NCI-H526 (cell line): ENCODE measurements at places on chromosomes 16 and 17.
A peak's percentile ranks its signal among the peaks of the same experiment; 100 is the strongest.

DNA sequence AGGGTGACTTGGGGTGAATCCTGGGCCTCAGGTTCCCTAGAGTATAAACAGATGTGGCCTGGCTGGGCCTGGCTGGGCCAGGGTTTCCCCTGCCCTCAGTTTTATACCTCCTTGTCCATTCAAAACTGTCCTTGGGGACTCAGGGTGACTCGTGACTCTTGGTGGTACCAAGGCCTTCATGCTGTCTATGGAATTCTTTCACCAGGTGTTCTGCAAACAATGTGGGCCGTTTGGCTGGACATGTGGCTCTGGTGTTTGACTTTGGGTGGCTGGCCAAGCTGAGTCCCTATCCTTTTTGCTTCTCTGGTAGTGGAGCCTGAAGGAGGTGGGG lies 3.3 kb downstream of the GPT2 start:
- DNase-seq = no peak

DNA sequence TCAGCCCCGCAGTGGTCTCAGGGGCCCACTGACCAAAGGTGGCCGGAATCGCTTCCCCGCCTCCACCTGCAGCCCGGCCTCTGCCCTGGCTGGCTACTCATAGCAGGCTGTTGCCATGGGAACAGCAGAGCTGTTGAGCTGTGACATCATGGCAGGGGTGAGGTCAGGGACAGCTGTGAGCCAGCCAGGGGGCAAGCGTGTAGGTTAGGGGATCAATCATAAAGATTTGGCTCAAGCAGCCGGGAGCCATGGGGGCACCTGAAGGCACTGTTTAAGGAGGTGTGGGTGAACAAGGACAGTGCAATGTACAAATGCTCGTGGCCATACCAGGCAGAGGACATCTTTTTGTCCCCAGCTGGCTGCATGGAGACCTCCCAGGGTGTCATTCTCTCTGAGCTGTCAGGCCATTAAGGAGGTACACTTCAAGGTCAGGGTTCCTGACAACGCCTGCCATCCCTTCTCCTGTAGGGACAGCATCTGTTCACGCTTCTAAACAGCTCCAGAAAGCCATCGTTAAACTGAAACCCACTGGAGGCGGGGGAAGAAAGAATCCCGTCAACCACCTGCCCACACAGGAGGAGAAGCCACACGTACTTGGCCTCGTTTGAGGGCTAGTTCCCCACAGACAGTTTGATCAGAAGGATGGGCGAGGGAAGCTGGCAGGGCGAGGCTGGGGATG lies at the start of gene CEP295NL:
CEP295NL (minus strand) TSS at position 101 of the 679 bp plus-strand sequence. CDS start 1,373 bp downstream, outside the sequence.
- no peak for DNase-seq

DNA sequence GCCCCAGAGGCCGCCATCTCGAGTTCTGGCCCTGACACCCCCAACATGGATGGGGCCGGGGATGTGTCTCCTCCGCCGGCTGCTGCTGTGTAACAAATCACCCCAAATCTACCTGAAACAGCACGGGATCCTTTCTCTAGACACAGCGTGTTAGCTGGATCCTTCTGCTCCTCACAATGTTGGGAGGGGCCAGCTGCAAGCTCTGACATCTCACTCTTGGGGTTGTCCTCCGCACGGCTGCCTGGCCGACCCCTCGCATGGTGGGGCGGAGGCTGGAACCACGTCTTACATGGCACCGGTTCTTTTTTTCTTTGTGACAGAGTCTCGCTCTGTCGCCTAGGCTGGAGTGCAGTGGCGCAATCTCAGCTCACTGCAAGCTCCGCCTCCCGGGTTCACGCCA lies 11.6 kb upstream of the DEF8 start:
- no peak for DNase-seq

DNA sequence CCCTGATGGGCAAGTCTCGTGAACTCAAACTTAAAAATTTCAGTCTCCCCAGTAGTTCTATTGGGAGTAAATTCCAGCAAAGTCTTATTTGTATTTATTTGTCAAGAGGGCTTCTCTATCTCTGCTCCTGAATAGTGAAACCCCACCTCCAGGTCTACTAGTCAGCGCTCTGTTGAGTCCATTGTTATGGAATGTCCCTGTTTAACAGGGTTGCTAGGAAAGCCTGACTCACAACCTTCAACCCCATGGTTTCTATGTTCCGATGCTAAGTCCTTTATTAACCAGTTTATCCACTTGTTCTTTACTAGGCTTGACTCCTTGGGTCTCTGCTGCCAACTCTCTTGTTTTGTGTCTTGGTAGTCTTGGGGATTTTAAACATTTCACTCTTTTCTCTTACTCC lies 250.7 kb upstream of the MYOCD start:
- no peak for DNase-seq

DNA sequence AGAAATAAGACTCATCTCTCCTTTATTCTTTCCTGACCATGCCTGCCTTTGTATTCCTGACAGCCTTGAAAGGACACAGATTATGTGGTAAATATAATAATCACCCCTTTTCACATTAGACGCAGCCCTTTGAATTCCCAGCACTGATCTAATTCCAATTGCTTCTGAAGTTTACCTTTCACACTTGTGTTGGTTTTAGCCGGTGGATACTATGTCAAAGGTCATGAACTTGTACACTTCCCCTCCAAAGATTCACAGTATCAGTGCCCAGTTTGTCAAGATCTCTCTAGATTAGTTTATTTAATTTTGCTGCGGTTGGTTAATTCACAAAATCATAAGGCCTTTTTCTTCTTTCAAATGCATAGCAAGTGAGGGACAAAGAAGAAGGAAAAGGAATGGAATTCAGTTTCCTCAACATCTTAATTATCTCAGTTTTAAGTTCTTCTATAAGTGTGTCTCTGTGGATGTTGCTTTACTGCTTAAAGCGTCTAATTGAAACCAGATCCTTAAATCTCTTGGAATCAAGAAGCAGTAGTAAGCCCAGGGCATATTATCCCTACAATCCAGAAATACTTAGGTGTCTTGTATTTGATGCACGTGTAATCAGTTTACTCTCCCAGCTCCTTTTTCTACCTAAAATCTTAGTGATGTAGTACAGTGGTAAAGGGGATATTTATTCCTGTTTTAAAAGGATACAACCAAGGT lies 174.3 kb upstream of the TBX2 start:
- no peak for DNase-seq

GRCh38 chr16:48435906-48436305 lies 50.7 kb upstream of the SIAH1 start:
- DNase-seq = no peak

DNA sequence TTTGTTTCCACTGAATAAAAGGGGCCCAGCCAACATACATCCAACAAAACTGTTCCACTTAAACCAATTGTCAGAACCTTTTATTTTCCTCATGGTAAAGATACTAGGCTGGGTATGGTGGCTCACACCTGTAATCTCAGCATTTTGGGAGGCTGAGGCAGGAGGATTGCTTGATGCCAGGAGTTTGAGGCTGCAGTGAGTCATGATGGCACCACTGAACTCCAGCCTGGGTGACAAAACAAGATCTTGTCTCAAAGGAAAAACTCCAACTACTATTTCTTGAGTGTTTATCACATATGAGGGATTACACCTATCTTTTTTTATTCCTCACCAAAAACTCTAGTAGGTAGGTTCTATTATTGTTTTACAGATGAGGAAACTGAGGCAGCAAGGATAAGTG lies 4.7 kb upstream of the PSMC5 start:
- DNase-seq = no peak

DNA sequence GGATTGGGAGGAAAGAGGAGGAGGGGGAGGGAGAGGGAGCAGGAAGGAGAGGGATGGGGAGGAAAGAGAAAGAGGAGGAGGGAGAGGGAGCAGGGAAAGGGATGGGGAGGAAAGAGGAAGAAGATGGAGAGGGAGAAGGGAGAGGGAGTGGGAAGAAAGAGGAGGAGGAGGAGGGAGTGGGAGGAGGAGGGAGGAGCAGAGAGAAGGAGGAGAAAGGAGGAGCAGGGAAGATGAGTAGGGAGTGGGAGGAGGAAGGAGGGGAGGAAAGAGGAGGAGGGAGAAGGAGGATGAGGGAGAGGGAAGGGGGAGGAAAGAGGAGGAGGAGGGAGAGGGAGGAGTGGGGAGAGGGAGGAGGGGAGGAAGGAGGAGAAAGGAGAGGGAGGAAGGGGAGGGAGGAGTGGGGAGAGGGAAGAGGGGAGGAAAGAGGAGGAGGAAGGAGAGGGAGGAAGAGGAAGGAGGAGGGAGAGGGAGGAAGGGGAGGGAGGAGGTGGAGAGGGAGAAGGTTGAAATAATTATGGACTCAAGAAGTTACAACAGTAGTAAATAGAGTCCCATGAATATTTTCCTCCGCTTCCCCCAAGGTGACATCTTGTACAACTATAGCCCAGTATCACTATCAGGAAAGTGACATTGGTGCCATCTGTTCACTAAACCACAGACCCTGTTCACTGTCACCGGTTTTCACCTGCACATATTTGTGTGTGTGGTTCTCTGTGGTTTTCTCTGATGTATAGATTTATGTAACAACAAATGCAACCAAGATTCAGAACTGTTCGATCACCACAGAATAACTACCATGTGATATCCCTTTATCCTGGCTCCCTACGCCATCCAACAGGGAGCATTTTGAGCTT lies 325.3 kb upstream of the EEF2KMT start:
- no peak for DNase-seq

- DNase-seq = peak; percentile 99
Observed at GRCh38 chr17:57662644-57663308, 82.3 kb downstream of the CCDC182 start.

GRCh38 chr17:80457236-80457856 lies 19.1 kb downstream of the NPTX1 start:
- no peak for DNase-seq

GRCh38 chr17:75894049-75894733 lies 2.6 kb downstream of the TRIM65 start:
- DNase-seq = no peak

GRCh38 chr17:82592767-82593589 lies 55.3 kb downstream of the WDR45B start:
- DNase-seq = peak; percentile 97

GRCh38 chr16:85926370-85926769 lies 27.4 kb downstream of the IRF8 start:
- no peak for DNase-seq

- DNase-seq = no peak
Observed at GRCh38 chr16:74874123-74874522, 99.5 kb upstream of the FA2H start.

DNA sequence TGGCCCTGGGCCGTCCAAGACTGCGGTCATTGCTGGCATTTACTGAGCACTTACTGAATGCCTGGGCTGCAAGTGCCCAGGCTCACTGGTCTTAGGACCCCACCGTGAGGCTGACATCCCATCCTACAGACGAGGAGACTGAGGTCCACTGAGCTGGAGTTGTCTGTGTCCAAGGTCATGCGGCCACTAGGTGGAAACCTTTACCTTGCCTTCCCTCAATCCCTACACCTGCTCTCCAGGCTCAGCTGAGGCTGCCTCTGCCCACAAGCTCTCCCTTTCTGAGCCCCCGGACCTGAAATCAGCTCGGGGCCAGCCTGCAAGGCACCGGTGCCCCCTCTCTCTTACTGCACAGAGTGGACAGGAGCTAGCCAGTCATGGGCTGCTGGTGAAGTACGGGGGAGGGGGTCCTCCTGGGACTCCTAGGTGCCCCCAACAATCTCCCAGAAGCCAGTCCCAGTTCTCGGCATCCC lies 1.5 kb downstream of the CASKIN1 start:
- DNase-seq = peak; percentile 71

- no peak for DNase-seq
Observed at GRCh38 chr16:76985392-76986045, 205.5 kb upstream of the MON1B start.

GRCh38 chr16:12627394-12627793 lies 176.3 kb downstream of the CPPED1 start:
- no peak for DNase-seq

- DNase-seq = no peak
Observed at GRCh38 chr17:14125518-14126137, 56.3 kb downstream of the COX10 start.

DNA sequence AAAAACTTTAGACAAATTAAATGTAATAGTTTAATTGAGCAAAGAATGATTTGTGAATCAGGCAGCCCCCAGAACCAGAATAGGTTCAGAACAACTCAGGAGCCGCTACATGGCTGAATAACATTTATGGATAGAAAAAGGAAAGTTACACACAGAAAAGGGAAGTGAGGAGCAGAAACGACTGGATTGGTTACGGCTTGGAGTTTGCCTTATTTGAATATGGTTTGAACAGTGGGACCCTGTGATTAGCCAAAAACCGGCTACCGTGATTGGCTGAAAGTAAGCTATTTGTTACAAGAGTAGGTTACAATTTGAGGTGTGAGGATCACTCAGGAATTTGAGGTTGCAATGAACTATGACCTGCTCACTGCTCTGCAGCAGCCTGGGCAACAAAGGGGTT lies 1139.8 kb downstream of the CDH11 start:
- no peak for DNase-seq

GRCh38 chr17:39194089-39194984 lies 3.1 kb downstream of the CACNB1 start:
- no peak for DNase-seq

DNA sequence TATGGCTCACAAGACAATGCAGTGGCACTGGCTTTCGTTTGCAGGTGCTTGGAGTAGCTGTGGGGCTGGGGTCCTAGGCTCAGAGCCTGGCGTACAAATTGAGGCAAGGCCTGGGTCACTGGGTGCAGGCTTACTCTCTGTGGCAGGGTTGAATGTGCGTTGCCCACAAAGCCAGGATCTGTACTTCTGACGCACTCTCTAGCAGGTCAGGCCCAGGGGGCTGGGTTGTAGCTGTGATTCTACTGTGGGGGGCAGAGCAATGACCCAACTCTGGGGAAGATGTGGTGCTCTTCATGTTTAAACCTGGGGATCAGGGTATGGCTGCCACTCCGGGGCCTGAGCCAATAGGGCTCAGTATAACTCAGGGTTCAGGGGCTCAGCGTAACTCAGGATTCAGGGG lies 6.4 kb upstream of the PRSS21 start:
- DNase-seq = no peak

DNA sequence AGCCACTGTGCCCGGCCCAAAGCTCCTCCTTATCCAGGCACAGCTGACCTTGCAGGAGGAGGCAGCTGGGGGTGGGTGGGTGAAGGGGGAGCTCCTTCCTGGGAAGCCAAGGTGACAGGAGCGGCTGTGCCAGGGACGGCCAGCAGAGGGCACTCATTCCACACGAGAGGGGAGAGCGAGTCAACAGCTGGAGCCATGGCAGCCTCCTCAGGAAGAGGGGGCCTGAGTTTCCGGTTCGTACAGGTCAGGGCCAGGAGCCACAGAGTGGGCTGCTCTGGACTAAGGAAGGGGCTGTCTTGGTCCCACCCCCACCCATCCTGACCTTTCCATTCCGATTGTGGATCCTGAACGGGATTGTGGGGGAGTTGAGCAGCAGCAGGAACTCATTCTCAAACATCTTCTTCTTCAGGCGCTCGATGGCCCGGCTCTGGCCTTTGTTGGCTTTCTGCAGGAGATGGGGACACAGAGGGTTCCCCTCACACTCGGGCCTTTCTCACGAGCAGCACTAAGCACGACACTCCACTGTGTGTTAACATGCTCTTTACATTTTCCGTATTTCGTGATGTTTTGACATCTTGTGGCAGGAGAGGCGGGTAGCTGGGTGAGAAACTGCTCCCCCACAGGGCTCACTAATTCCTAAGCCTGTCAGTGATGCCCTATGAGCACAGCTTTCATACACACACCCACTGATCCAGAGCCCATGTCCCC lies 61.6 kb downstream of the TIMM22 start:
- DNase-seq = no peak
